ENCODE measurements at places on chromosomes 4 and X. TPM values are rescaled to one million over a fixed set of nuclear protein-coding genes. Genes with fewer than 3 reads are reported as not detected.

DNA sequence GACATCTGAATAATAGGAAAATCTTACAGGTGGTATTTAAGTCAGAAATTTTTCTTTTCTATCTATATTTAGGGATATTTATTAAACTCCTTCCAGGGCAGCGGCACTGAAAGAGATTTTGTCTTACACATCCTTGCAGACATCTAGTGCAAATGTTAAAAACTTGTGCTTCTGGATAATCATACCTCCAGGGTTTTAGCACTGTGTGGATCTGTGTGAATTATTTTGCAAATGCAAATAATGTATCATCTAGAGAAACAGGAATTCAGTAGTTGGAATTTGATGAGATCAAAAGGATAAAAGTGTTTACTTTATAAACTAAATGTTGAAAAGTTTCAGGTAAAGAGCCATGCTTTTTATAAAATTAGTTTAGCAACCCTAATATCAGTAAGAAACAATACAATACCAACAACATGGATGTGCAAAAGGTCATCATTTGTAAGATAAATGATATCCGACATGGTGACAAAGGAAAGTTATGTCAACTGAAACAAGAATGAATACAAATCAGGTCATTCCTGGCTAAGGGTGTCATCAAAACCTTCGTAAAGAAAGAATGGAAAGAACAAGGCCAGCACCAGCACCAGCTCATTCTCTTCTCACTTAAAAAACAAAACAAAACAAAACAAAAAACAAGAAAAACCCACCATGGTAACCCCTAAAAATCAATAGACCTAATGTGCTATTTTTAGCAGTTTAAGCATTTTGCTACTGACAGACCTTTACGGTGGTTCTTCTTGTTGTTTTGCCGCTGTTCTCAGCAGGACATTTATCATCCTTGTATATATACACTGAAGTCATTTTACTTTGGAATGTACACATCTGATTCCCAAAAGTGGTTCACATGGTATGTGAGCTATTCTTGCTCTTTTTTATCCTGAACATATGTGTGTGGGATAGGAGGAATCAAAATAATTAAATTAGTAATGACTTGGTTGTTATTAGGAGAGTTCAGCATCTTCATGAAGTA is 219.7 kb upstream of the NDST3 start:
- DNase-seq = no peak

- DNase-seq = no peak
Measured at GRCh38 chr4:152949930-152950329, 13.8 kb downstream of the FHDC1 start.

- DNase-seq = no peak
Measured at GRCh38 chr4:185546335-185546734, 11.0 kb upstream of the PDLIM3 start.

DNA sequence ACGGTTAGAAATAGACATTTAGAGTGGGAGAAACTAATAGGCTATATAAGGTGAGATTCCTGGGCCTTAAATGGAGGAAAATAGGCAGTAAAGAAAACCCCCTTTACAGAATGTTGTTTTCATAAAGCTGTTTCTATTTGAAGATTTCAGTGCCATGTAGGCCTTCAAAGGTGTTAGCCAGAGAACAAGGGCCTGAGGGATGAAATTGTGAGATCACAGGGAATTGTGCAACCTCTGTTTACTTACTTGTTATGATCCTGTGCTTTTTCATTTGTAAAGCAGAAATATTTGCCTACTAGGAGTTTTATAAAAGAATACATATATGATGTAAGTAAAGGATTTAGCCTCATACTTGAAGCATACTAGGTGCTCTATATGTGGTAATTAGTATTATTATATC is 272.9 kb upstream of the ARX start:
- DNase-seq = no peak

DNA sequence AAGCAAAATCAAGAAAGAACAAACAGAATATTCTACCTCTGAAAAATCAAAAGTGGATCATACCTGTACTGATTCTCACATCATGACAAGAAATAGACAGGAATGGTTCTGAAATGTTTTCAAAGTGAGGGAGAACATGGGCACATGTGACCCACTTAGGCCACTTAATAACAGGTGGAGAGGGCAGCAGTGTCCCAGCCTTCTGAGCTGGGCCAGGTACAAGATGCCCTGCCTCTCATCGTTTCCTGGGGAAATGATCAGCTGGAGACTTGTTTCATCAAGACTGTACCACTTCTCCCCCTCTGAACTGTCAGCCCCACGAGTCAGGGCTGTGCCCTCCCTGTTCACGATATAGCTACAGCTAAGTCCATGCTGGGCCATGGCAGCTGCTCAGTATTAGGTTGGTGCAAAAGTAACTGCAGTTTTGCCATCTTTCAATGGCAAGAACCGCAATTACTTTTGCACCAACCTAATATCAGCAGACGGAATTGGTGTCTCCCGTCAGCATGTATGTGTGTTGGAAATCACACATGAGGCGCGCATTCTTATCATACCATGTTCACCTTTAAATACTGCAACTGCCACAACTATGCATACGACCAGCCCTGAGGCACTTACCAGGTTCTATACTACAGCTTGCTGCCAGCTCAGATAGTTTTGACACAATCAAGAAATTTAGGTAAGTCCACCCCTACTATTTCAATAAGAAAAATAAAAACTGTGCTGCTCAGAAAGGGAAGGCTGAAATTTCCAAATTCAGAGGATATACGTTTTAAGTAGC is 71.4 kb downstream of the GATB start:
- DNase-seq = no peak

Gene MORC4
- total RNA-seq = 7.8 TPM
